Fibroblast of the conjunctiva (primary cell): ENCODE measurements at places on chromosomes 2 and 18.

GRCh38 chr2:51299370-51299769 lies 267.4 kb upstream of the NRXN1 start:
- DNase-seq, result no peak

DNA sequence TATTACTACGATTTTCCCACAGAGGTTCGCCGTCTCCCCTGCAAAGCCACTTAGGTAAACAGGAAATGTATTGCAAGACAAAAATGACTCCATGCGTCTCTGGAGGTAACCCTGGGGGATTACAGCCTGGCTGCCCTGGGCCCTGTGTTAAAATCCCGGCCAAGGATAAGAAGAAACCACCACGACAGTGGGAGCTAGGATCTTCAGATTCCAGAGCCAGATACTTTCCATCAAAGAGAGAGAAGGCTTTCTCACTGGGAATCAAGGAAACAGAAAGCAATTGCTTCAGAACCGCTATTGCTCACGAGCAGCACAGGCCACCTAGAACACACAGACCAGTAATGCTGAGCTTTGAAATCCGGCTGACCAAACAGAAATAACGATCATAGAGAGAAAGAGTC lies 97.9 kb upstream of the ZNF516 start:
- DNase-seq, result no peak

GRCh38 chr2:32135409-32135808 lies 30.3 kb upstream of the SLC30A6 start:
- peak; percentile 27 for DNase-seq

- DNase-seq, result no peak
Measured at GRCh38 chr2:10655499-10656225, 34.1 kb downstream of the NOL10 start.

DNA sequence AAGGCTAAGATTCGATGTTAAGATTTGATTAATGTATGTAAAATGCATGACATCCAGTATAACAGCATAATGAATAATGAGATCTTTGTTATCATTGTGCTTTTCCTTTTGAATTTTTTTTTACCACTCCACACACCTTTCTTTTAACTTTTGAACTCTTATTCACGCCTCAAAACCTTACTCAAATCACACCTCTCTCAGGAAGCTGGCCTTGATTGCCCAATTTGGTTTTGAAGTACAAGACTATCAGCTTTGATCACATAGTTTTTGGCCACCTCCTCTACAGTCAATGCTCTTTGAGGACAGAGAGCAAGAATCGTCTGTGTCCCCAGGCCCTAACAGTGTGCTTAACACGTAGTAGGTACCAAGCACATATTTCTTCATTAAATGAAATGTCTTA lies 29.9 kb upstream of the SLC9A2 start:
- DNase-seq, result no peak

GRCh38 chr2:240997141-240997855 lies 1.1 kb upstream of the SNED1 start:
- no peak for DNase-seq

DNA sequence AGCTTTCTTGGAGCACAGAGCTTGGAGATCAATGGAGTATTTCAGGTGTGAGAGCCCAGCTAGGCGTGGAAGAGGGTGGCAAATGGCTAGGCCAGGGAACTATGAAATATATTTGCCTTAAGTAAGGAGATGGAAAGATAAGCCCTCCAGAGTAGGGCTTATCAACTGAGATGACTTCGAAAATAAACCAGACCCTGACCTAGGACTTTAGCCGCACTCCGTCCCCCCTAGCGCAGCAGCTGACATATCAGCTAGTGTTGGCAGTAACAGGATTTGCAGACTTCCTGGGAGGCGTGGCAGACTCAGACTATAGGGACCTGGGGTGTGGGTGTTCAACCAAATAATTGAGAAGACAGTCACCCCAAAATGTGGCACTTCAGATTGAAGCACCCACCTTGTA lies 127.7 kb upstream of the EPAS1 start:
- no peak for DNase-seq

GRCh38 chr2:132383956-132384355 lies 32.6 kb upstream of the GPR39 start:
- no peak for DNase-seq

GRCh38 chr2:96914332-96914731 lies 44.5 kb upstream of the SEMA4C start:
- DNase-seq, result peak; percentile 9

- no peak for DNase-seq
Measured at GRCh38 chr2:147925886-147926285, 81.1 kb downstream of the ACVR2A start.

DNA sequence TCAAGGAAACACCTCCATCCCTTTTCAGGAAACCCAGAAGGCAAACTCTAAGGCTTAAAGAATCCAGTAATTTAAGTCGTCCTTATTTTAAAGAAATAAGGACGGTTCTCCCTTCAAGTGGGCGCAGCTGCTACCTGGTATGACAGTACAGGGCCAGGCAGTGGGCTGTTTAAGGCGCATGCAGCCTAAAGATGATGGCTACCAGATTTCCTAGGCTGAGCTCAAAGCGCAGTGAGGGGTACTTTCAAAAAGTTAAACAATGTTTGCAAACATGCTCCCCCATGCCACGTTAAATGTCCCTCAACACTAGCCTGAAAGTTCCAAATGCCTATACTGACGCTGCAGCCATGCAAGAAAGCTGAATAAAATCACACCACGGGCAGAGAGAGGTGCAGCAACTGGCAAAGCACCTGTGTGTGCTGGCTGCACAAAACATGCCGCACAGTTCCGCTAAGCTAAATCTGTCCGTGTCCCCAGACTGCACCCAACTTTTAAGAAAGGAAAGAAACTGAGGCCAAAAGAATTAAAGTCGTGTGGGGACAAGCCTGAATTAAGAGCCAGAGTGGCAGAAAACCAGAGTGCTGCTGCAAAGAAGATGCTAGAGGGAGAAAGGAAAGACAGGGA lies 583 bp downstream of the HIBCH start:
- no peak for DNase-seq

- DNase-seq, result no peak
Measured at GRCh38 chr2:208584378-208584985, 177.9 kb downstream of the PTH2R start.

- no peak for DNase-seq
Measured at GRCh38 chr2:233439191-233439590, 84.9 kb downstream of the DGKD start.

- no peak for DNase-seq
Measured at GRCh38 chr2:3523551-3524041, 4.3 kb upstream of the ADI1 start.

DNA sequence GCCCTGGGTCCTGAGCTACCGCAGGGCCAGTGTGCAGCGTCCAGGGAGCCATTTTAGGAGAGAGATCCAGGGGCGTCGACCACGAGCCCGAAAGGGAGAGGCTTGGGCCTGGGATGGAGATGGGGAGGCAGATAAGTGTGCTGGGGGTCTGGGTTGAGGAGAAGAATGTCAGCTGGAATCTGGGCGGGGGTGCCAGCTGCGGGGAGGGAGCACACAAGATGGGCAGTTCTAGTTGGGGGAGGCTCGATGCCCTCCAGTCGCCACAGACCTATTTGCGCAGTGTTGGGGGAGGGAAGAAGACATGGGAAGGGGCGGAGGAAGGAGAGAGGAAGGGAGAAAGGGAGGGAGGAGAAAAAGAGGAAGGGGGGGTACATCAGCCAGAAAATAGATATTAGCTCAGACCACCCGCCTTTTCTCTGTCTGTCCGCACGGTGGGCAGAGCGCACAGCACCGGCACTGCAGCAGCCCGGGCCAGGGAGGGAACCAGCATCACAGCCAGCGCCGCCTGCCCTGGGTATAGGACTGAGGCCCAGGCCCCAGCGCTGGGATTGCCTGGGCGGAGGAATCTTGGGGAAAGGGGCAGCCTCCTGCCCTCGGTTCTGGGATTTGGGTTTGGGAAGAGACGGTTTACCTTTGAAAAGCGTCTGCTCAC lies 1.9 kb upstream of the HOXD11 start:
- DNase-seq, result no peak

- DNase-seq, result no peak
Measured at GRCh38 chr18:79890674-79891073, 60.8 kb downstream of the SLC66A2 start.

DNA sequence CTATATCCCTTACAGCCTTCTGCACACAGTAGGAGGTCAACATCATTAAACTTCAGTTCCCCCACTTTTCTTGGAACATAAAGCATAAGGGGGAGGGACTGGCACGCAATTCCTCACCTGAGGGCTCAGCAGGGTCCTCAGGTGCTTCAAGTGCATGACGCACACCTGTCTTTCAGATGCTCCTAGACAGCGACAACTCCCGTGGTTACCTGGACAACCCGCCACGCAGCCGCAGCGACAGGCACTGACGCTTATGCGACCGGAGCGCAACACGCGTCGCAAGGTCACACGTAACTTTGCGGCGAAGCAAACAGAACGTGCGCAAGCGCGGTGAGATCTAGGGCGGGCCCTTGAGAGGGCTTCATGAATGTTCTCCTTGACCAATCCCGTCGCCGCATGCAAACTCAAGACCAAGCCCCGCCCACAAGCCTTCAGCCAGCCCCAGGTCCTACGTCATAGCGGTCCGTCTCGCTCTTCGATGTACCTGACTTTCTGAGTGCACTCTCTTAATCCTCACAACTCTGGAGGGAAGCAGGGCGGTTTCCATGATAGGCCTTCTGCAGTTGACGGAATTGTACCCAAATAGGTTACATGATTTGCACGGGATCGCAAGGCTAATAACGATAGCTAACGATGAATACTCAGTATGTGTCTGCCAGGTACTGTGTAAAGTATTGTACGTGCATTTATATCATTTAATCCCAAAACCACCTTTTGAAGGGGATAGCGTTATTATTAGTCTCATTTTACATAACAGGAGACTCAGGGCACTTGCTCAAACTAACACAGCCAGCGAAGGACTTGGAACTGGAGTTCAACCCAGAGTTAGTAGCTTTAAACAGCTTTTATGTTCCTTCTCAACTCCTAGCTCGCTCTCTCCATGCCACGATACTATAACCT lies at the start of gene IFT172:
Gene IFT172 (minus strand): TSS at position 246 of the 900 bp plus-strand sequence. CDS start 90 bp downstream, at position 156.
- DNase-seq, result peak; percentile 98

DNA sequence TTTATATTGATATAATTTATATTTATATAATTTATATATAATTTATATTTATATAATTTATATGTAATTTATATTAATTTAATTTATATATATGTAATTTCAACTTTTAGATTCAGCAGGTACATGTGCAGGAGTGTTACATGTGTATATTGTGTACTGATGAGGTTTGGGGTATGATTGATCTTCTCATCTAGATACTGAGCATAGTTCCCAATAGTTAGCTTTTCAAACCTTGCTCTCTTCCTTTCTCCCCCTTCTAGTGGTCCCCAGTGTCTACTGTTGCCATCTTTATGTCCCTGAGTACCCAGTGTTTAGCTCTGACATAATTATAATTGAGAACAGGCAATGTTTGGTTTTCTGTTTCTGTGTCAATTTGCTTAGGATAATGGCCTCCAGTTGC lies 1335.3 kb upstream of the CDH2 start:
- DNase-seq, result no peak

DNA sequence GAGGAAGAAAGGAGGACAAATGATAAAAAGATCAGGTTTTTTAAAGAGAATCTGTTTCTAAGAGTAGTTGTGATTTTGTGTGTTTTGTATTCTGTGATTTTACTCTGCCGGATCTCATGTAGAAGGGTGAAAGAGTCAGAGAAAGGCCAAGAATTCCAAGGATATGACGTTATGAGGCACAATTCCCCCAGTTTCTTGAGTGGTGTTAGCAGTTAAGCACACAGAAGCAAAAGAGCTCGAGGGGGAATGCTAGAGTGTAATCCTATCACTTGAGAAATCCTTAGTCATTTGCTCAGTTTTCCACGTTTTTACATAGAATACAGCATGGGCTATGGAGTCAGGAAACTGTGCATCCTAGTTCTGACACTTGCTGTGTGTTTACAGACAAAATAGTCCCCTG lies 34.8 kb downstream of the METTL4 start:
- peak; percentile 23 for DNase-seq

DNA sequence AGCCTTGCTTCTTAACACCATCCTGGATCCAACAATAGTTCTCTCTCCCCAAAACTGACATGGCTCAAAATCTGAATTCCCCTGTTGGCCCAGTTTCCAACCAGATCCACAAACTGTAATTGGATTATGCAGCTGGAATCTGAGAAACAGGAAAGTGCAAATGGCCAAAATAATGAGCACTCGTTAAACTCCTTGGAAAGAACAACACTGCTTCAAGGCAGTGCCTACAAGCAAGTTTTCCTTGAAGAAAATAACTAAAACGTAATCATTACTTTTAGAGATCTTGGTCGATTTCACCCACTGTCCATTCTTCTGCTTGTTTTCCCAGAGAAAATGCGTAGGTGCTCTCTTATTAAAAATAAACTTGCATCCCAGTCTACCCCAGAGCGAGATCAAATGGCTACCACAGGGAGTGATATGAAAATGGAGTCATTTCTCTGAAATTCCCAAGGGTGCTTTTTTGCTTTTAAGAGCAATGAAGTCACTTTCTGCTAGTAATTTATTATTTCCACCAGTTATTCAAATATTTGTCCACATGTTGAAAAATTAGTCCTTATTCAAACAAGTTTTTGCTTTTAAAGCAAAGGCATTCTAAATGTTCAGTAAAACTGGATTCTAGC lies 264.2 kb downstream of the C1D start:
- no peak for DNase-seq

- no peak for DNase-seq
Measured at GRCh38 chr2:111898703-111899514, 502 bp downstream of the MERTK start.

DNA sequence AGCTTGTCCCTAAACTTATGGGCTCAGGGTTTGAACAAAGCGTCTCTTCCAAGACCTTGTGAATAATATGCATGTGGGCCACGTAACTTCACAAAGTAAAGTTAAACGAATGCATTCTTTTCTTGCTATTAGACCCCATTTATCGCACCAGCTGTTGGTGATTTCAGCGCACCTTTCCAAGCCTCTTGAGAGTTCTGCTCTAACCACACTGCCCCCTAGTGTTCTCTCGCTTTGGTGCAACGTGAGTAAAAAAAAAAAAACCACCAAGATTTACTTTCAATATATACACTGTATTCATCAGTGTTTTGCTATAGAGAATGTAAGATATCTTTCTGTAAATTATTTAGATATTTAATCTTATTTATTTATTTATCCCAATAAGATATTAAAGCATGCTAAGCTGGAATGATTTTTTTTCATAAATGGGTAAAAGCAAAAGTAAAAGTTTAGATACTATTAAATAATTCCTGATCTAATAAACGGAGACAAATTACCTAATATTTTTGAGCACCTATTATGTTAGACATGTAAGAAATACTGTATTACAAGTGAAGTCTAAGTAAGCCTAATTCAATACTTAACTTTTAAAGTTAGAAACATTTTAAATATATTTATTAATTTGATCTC lies 459.5 kb downstream of the DLGAP1 start:
- DNase-seq, result peak; percentile 56

DNA sequence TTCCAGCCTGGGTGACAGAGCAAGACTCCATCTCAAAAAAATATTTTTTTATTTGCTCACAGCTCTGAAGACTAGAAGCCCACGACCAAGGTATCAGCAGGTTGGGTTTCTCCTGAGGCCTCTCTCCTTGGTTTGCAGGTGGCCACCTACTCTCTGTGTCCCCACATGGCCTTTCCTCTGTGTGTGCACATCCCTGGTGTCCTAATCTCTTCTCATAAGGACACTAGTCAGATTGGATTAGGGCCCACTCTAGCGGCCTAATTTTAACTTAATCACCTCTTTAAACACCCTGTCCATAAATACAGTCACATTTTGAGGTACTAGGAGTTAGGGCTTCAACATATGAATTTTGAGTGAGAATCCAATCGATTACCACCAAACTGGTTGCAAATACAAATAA lies 2.0 kb upstream of the RAB3GAP1 start:
- no peak for DNase-seq

- no peak for DNase-seq
Measured at GRCh38 chr2:85674417-85674816, 6.4 kb upstream of the SFTPB start.

- DNase-seq, result no peak
Measured at GRCh38 chr2:173667415-173667814, 297.8 kb downstream of the SP3 start.
